ENCODE measurements at places on chromosomes 12 and 14. TPM values are rescaled to one million over a fixed set of nuclear protein-coding genes. Genes with fewer than 3 reads are reported as not detected.

RND1 gene
- total RNA-seq: 7.4 TPM

- H3K36me3 ChIP-seq: peaks cover 36% of the 10 kb centered on the region
- H3K27ac ChIP-seq: peak overlapping the region; percentile 91
- H3K27me3 ChIP-seq: no peaks in the 10 kb centered on the region
- peaks cover 7% of the 10 kb centered on the region for H3K4me1 ChIP-seq
- no peak for DNase-seq
These were observed 835 bp downstream of the FGD4 start for GRCh38 chr12:32400114-32400672.

GRCh38 chr14:59154373-59154772 is 34.1 kb upstream of the DAAM1 start:
- no peak for DNase-seq
- H3K4me3 ChIP-seq: no peak overlapping the region
- H3K27ac ChIP-seq: no peak overlapping the region
- H3K4me1 ChIP-seq: no peaks in the 10 kb centered on the region
- H3K27me3 ChIP-seq: no peaks in the 10 kb centered on the region
- no peaks in the 10 kb centered on the region for H3K36me3 ChIP-seq

RFLNA gene
- total RNA-seq: not detected

- DNase-seq: no peak
- no peaks in the 10 kb centered on the region for H3K36me3 ChIP-seq
- H3K4me3 ChIP-seq: no peak overlapping the region
- H3K27ac ChIP-seq: no peak overlapping the region
- no peaks in the 10 kb centered on the region for H3K4me1 ChIP-seq
These were observed 187.3 kb downstream of the CAND1 start for GRCh38 chr12:67456431-67456901.

DNA sequence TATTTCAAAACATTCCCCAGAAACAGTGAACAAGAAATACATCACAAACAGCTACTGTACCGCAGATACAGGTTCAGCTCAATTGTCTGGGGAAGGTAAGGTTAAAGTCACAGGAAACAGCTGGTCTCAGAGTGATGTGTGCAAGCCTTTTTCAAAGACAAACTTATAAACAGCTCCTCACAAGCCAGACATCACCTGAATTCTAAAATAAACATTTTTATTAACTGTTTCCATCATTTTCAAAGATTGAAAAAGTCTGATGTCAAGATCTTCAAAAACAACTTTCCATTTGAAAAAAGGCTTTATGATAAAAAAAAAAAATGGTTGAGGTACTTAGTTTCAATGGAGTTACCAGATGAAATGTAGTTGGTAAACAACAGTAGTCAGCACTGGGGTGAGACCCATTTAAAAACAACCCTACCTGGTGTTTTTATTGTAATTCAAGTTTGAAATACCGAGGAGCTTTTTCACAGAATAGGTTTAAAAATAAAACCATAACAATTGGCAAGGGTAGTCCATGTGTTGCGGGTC is 4.0 kb downstream of the BTG1 start:
- no peak for DNase-seq
- peaks cover 10% of the 10 kb centered on the region for H3K27me3 ChIP-seq
- H3K36me3 ChIP-seq: peaks cover 100% of the 10 kb centered on the region
- peak overlapping the region; percentile 99 for H3K27ac ChIP-seq
- peak overlapping the region; percentile 87 for H3K4me3 ChIP-seq
- peaks cover 30% of the 10 kb centered on the region for H3K4me1 ChIP-seq

DNA sequence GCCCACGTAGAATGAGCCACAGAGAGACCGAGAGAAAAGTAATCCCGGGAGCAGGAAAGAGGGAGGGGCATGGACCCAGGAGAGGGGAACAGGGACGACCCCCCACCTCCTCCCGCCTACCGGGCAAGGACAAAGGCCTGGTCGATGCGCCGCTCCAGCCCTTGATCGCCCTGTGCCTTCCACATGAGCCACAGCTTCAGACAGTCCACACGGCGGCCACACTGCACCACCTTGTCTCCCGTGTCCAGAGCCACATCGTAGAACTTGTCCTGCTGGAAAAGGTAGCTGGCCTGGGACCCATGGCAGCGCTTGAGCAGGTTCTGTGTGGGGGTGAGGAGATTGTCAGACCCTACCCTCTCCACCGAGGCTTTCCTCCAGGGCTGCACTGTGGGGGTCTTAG is 20.5 kb upstream of the ZNF740 start:
- H3K27me3 ChIP-seq: no peaks in the 10 kb centered on the region
- no peaks in the 10 kb centered on the region for H3K4me1 ChIP-seq
- no peak for DNase-seq
- no peak overlapping the region for H3K4me3 ChIP-seq
- no peak overlapping the region for H3K27ac ChIP-seq
- no peaks in the 10 kb centered on the region for H3K36me3 ChIP-seq

RFX4 gene
- total RNA-seq: 0.27 TPM

Data from Calu3 (cell line).